ENCODE measurements at places on chromosomes 12 and 14.
A peak's percentile ranks its signal among the peaks of the same experiment; 100 is the strongest.

DNA sequence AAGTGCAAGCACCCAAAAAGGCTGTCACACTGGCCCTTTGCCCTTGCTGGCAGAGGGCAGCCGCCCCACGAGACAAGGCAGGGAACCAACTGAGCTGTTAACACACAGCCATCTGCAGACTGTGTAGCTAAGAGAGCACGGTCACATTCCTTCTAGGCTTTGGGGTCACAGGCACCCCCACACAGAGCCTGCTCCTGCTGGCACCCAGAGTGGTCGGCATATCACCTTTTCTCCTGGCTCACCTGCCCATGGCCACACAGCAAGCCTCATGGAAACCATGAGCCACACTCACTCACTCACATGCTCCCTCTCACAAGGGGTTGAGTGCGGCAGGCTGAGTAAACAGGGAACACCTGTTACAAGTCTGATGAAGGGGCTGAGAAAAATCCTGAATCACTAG is 214.5 kb downstream of the PCNX1 start:
- no peak for DNase-seq

- no peak for DNase-seq
Observed at GRCh38 chr12:20197411-20197810, 170.9 kb upstream of the PDE3A start.

- DNase-seq: no peak
Observed at GRCh38 chr14:61568572-61569011, 126.7 kb upstream of the HIF1A start.

DNA sequence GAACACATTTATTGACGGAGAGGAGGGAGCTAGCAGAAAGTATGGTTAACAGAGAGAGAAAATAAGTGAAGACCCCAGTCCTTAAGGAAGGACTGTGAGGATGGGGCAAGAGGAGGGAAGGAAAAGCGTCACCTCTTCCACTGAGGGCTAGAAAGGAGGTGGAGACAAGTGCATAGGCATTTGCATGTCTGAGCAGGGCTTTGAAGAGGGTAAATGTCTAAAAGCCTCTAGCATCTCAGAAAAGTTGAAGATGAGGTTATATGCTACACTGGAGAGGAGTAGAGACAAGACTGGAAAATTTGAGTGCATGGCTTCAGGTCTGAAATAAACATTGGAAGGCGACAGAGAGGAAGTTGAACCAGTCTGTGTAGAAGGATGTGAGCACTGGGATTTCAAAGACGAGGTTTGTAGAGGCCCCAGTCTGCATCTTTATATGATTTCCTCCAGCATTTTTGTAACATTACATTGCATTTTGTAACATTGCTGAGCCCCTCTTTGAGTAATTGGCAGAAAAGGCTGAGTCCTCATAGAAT is 98.5 kb upstream of the IFNG-AS1 start:
- DNase-seq: no peak

DNA sequence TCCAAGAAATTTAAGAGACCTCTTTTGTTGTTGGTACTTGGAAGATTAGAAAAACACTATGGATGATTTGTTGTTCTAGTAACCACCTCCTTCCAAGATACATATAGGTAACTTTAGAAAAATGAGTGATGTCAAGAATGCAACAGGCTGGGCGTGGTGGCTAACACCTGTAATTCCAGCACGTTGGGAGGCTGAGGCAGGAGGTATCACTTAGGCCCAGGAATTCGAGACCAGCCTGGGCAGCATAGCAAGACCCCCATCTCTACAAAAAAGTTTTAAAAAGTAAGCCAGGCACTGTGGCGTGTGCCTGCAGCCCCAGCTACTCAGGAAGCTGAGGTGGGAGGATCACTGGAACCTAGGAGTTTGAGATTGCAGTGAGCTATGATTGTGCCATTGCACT is 97.8 kb downstream of the PCNX1 start:
- no peak for DNase-seq

GRCh38 chr12:49092086-49092815 is 2.4 kb downstream of the DHH start:
- no peak for DNase-seq

DNA sequence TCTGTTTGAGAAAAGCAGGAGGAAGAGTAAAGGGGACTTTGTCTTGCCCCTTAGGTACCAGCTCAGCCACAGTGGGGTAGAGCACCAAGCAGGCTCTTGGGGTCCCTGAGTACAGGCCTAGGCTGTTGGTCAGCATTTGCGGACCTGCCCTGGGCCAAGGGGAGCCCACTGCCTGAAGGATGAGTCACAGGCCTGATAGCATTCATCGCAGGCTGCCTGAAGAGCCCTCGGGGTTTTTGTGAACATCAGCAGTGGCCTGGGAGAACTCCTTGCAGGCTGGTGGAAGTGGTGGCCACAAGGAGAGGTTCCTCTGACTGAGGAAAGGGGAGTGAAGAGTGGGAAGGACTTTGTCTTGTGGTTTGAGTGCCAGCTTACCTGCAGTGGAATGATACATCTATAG is 25.0 kb upstream of the P2RX7 start:
- DNase-seq: no peak

GRCh38 chr14:71606064-71606463 is 326.2 kb upstream of the RGS6 start:
- no peak for DNase-seq

GRCh38 chr12:117695956-117696355 is 272.8 kb downstream of the KSR2 start:
- no peak for DNase-seq

DNA sequence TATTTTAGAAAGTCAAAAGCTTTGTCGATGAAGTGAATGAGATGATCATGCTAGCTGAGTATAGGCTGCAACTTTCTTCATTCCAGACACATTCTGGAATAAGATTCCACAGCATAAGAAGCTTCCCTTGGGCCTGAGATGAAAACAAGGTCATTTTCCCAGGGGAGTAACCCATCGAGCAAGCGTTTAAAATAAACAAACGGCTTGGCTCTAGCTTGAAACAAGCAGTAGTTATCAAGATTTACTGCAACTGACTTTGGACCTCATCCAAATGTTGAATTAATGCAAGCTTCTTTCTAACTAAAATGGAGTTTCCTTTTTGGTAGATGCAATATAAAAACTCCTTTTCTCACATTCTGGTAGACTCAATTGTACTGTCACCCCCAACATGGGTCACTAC is 23.0 kb downstream of the KCNJ8 start:
- peak; percentile 54 for DNase-seq

- peak; percentile 36 for DNase-seq
Observed at GRCh38 chr12:15728118-15728598, 61.0 kb downstream of the EPS8 start.

GRCh38 chr14:73764406-73765280 is 50.5 kb upstream of the PNMA1 start:
- DNase-seq: no peak

GRCh38 chr12:11870041-11870451 is 200.7 kb upstream of the BCL2L14 start:
- DNase-seq: no peak

GRCh38 chr12:94277426-94278000 is 129.1 kb downstream of the PLXNC1 start:
- no peak for DNase-seq

GRCh38 chr14:78253986-78254385 is 83.8 kb downstream of the NRXN3 start:
- DNase-seq: peak; percentile 77

DNA sequence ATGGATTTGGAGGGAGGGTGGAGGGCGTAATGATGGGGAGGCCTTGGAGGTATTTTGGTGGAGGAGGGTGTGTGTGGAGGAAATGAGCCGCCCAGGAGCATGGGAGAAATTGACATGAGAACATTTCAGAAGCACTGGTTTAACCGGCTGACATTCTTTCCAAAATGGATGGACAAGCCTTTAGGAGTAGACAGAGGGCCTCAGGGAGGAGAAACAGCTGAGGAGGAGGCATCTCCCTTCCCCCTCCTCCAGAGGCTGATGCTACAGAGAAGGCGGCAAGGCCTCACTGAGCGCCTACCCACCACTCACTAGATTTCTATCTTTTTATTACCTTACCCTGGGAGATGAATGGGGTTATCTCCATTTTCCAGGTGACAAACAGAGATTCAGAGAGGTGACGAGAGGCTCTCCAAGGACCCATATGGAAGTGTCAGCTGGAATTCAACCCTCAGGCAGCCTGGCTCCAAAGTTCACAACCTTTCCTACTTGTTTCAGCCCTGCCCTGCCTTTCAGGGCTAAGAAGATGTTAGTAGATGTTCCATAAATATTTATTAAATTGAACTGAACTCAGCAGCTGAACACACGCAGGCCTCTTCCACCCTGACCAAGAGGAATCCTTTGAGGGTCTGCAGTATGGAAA is 289.6 kb downstream of the ZFP36L1 start:
- no peak for DNase-seq

- no peak for DNase-seq
Observed at GRCh38 chr12:59700153-59700450, 104.3 kb downstream of the SLC16A7 start.

GRCh38 chr12:4580281-4580688 is 18.3 kb downstream of the DYRK4 start:
- DNase-seq: no peak

GRCh38 chr12:121138284-121138683 is 5.6 kb downstream of the P2RX7 start:
- no peak for DNase-seq

DNA sequence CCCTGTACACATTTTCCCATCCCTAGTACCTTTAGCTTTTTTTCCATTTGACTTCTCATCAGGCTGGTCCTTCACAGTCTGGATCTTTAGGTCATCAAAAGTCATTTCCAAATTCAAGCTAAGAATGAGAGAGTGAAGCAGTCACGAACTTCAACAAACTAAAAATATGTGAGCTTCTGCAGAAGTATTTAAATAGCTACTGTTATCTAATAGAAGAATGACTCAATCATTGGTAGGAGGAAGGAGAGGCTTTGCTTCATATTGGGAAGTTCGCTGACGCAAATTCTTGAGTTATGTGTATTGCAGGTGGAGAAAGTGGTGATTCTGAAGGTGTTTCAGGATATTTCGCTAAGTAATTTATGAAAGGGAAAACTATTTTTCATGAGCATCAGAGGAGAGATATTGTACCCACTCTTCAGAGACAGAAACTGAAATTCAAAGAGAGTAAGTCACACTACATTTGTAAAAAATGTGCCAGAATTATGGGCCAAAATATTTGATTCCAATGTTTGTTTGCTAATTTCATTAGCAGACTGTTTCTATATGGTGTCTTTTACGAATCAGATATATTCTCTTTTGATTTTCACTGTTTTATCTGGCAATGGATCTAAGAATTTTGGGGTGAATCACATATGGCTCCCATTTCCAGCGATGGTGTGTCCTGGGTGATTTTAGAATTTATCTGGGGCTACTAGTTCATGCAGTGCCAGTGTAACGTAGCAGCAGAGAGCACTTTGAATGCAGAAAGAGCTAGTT is at the start of gene OLR1:
TSS of gene OLR1 (minus strand) at position 160 of the 756 bp plus-strand sequence. CDS start at position 105, 55 bp downstream.
- DNase-seq: no peak

GRCh38 chr12:124497658-124498057 is 69.8 kb downstream of the NCOR2 start:
- DNase-seq: no peak

GRCh38 chr12:57219205-57219992 is 2.8 kb downstream of the NXPH4 start:
- no peak for DNase-seq

DNA sequence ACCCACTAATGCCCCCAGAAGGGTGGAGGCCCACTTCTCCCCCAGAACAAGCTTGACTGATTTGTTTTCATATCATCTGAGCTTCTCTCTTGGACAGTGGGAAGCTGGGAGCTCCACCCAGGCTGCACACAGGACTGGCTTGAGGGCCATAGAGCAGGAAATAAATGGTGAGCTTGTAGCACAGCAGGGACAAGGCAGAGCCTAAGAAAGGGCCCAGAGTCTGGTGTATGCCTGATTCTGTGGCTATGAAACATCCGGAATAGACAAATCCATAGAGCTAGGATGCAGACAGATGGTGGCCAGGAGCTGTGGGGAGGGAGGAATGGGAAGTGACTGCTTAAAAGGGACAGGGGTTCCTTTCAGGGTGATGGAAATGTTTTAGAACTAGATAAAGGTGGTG is 79.0 kb downstream of the ARL6IP4 start:
- DNase-seq: no peak

GRCh38 chr12:26493656-26494055 is 298.3 kb downstream of the SSPN start:
- DNase-seq: no peak
